ENCODE measurements at places on chromosomes 6 and 20.

- no peak for DNase-seq
Observed at GRCh38 chr20:6818033-6818808, 50.7 kb downstream of the BMP2 start.

DNA sequence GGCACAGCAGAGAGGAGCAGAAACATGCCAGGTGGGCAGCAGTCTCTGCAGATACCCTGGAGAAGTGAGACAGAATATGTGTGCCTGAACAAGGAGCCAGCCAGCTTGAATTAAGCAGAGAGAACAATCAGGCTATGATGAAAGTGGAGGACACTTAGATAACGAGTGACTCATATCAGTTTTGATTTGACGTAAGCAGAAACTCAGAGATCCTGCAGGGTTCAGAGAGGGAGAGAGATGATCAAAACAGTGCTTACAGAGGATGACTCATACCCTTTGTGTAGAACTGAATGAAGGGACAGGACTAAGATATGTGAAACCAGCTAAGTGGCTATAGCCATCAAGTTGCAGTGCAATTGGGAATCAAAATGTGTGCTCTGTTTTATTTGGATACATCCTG is 300.7 kb downstream of the TENT5A start:
- no peak for DNase-seq

DNA sequence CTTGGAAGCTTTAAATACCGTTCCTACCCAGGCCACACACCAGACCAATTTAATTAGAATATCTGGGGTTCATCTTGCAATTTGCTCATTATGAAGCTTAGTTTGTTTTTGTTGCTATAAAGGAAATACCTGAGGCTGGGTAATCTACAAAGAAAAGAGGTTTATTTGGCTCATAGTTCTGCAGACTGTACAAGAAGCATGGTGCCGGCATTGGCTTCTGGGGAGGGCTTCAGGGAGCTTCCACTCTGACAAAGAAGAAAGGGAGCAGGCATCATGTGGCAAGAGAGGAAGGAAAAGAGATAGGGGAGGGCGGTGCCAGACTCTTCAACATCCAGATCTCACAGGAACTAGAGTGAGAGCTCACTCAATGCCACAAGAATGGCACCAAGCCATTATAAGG is 73.6 kb downstream of the RNF182 start:
- DNase-seq: no peak

DNA sequence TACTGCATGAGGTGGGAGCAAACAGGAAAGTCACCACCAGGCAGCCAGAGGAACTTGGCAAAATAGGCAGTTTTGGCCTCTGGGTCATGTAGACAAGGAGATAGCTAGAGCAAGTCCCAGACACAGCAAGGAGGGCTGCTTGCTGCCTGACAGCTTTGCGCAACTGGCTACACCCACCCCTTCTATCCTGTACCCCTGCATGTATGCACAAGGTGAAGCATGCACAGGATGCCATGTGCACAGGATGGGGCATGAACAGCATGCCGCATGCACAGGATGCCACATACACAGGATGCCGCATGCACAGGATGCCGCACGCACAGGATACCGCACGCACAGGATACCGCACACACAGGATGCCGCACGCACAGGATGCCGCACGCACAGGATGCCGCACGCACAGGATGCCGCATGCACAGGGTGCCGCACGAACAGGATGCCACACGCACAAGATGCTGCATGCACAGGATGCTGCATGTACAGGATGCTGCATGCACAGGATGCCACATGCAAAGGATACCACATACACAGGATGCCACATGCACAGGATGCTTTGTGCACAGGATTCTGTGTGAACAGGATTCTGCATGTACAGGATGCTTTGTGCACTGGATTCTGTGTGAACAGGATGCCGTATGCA is 104.9 kb upstream of the IYD start:
- DNase-seq: no peak

DNA sequence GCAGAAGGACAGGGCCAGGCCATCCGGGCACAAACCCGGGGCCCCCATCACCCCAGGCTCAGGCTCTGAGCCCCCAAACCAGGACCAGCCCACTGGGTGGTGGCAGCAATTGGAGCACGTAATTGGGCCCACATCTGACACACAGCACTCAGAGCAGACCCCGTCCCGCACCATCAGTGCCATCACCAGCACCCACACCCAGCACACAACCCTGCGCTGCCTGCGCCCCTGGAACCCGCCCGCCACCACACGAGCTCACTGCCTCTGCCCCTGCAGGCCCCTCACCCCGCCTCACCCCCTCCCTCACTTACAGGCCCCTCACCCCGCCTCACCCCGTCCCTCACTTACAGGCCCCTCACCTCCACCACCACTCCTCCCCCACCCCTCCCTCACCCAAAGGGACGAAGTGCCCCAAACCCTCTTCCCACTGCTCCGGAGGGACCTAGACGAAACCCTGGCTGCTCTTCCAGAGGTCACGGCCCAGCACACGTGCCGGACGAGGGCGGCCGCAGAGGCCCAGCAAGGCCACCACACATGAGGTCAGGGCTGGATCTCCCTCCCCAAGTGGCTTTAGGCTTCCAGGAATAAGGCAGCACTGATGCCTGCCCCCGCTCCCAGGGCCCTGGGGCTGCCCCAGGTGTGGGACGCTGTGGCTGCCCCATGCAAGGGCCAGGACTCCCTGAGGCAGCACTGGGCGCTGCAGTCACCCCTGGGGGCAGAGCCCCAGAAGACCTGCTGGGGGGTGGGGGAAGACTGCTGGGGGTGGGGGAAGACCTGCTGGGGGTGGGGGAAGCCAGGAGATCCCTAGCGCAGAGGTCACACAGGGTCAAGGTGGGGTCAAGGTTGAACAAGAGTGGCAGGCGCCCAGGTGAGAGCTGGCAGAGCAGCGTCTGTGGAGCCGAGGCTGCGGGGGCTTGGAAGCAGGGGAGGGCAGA is 22.4 kb downstream of the KCNQ2 start:
- no peak for DNase-seq

DNA sequence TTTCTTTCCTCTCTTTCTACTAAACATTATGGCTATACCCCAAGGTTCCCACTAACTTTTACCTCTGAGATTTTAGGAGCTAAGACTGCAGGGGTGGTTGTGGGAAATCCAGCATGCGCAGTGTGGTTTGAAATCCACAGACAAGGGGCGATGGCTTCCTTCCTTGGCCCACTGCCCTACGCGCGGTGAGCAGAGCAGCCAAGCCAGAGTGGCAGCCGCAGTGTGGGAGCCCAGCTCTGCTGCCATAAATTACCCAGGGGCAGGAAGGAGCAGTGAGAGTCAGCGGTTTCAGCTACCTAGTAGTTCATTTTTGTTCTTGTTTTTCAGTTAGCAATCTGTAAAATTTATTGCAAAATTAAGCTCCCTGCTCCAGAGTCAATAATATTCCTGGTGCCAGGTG is 101.4 kb downstream of the BMP2 start:
- DNase-seq: no peak

DNA sequence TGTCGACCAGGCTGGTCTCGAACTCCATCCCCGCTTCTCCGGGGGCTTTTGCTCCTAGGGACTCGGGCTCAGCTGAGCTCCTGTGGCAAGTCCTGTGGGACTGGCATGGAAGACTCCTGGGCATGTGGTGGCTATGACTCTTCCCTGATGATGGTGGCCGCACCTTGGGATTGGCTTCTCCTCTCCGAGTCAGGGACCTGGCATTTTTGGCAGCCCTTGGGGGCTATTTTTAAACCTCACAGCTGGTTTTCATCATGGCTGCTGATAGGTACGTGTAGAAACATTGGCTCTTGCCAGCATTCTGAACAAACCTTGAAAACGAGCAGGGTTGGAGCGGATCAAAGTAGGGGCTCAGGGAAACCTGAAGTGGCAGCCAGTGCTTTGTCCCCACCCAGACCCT is 54.1 kb downstream of the RBM38 start:
- no peak for DNase-seq

- DNase-seq: no peak
Observed at GRCh38 chr20:25310921-25311728, 63.2 kb downstream of the PYGB start.

DNA sequence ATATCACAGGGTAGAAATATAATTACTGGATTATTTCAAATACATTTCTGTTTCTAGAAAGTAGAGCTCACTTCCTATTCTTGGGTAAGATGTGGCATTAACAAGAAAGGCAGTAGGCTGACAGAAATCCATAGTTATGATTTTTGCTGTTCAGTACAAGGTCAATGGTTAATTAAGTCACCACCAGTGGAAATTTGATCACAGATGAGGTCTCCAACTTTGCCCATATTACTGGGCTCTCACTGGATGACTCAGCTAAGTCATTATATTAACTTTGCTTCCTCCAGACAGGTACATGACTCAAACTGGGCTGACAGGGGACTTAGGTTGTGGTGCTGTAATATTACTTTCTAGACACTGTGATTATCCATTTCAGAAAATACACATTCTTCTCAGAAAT is 212.4 kb downstream of the GRIK2 start:
- no peak for DNase-seq

- DNase-seq: no peak
Observed at GRCh38 chr6:148374040-148374774, 31.6 kb downstream of the SASH1 start.

GRCh38 chr6:164214066-164214465 is 799.5 kb downstream of the QKI start:
- DNase-seq: no peak

DNA sequence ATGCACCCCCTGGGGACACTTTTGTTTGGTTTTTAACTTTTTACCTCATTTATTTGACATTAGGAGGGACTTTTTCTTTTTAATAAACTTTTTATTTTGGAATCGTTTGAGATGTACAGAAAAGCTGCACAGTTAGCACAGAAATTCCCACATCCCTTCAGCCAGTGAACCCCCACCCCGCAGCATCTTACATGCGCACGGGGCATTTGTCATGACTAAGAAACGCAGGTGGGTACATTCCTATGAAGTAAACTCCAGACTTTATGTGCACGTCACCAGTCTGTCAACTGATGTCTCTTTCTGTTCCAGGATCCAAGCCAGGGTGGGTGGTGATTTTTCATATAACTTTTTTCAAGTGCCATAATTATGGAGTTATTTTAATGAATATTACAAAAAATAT is 4.9 kb upstream of the ZNF831 start:
- DNase-seq: no peak

GRCh38 chr20:33858666-33859065 is 47.5 kb downstream of the CHMP4B start:
- no peak for DNase-seq

GRCh38 chr6:20718705-20719653 is 184.7 kb downstream of the CDKAL1 start:
- no peak for DNase-seq

- DNase-seq: no peak
Observed at GRCh38 chr20:50618537-50618936, 72.8 kb downstream of the RIPOR3 start.

DNA sequence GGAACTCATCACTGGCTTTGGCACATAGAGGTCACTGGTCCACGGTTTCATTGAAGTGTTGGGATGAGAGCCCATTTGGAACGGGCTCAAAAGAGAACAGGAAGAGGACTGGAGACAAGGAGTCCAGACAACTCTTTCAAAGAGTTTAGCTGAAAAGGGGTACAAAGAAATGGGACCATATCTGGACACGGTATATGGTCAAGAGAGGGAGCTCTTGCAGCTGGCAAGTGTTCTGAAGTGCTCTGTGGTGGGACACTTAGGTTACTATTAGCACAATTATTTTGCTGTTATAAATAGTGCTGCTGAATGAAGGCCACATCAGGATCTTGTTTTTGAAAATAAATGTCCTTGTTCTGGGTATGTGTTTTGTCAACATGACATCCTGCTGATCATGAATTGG is 4.6 kb downstream of the SGK2 start:
- DNase-seq: no peak

DNA sequence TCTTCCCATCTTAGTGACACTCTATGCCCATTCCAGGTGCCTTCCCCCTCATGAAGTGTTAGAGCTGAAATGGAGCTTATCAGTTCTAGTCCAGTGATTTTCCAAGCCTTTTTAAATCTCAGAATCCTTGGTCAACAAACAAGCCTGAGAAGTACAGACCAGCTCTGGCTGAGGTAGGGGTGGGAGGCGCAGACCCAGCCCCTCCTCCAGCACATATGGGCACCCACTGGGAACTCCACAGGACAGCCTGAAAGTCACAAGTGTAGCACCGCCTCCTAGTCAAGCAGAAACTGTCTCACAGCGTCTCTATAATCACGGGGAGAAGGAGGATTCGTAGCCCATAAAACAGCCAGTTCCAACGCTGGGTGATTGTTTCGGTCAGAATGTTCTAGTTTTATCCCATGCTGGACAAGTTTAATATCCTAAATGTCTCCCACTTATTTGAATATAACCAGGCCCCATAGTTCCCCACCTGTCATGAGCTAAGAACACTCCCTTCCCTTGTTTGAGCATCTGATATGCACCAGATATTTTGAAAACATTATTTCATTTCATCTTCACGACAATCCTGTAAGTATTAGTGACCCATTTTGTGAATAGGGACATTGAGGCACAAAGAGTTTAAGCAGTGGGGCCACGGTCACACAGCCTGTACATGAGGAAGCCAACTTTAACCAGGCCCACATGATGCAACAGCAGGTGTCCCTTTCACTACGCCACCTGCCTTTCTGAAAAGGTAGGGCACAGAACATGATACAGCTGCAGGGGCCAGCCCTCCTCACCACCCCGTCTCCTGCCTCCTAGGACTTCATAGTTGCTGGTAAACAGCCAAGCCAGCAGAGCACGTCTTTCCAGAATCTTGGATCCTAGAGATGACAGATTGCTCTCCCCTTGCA is 40.1 kb downstream of the TRAF3IP2 start:
- no peak for DNase-seq

GRCh38 chr20:33842346-33842745 is 31.2 kb downstream of the CHMP4B start:
- DNase-seq: no peak

GRCh38 chr20:46649965-46650542 is 1.2 kb downstream of the SLC13A3 start:
- DNase-seq: no peak

- DNase-seq: no peak
Observed at GRCh38 chr6:144883915-144884314, 598.8 kb downstream of the UTRN start.

GRCh38 chr6:26224940-26225847 is 138.0 kb downstream of the HFE start:
- DNase-seq: no peak

- no peak for DNase-seq
Observed at GRCh38 chr6:31666337-31666965, 571 bp downstream of the CSNK2B start.
